ENCODE measurements at places on chromosomes 6 and 20.

GRCh38 chr6:21181866-21182265, 411.7 kb upstream of the SOX4 start:
- no peak for DNase-seq

GRCh38 chr20:21936261-21936660, 230.8 kb downstream of the PAX1 start:
- DNase-seq, result no peak

DNA sequence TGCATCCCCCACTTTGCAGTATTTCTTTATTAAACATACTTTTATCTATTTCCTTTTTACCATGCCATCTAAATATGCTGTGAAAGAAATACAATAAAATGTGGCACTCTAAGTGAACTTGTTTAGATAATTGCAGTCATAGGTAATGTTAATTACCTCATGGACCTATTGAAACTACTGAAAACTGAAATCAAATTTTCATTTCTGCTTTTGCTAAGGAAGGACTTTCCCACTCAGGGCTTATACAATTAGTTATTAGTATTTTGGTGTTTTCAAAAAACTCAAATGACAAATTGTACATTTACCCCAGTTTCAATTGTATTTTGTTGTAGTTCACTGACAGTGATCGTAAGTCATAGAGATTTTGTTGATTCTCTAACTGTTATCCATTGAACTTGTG, 88.4 kb downstream of the ID4 start:
- no peak for DNase-seq

GRCh38 chr6:143581835-143582480, 70.4 kb upstream of the FUCA2 start:
- no peak for DNase-seq

DNA sequence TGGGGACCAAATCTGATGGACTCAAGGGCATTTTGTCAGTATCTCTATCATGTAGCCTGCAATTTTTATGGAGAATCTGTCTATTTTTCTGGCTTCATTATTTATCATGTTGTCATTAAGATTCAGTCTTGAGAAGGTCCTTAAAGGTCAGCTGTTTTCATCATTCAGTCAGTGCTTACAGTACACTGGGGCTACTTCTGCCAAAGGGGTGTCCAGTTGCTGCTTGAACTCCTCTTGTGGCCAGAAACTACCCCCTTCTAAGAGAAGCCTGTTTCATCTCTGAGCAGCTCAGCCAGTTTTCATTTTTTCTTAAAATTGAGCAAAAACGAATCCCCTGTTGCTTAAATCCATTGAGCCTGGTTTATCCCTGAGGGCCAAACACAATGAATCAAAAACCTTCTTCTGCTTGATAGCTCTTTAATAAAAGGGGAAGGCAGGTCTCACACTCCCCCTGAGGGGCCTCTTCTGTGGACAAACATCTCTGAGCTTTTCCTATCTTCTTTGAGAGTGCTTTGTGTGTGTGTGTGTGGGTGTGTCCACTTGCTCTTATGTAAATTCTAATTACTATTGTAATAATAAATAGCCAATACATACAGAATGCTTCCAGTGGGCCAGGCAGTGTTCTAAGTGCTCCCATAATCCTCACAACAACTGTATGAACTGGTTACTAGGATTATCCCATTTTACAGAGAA, 172.2 kb downstream of the PLCB1 start:
- no peak for DNase-seq

- no peak for DNase-seq
Observed at GRCh38 chr20:39534846-39535245, 572.7 kb downstream of the DHX35 start.

GRCh38 chr6:14673201-14673600, 555.6 kb downstream of the CD83 start:
- no peak for DNase-seq

DNA sequence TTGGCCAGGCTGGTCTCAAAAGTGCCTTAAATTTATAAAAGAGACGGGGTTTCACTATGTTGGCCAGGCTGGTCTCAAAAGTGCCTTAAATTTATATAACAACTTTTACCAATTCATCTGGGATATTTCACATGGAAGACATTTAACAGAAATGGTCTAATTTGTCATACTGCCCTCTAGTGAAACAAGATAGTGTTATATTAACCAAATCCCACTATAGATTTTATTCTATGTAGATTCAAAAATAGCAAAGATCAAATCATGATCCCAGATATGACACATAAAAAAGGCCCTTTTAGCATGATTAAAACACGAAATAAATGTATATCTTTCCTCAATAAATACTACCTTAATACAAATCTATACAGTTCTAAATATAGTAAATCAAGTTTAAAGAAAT, 102.8 kb upstream of the TFAP2D start:
- no peak for DNase-seq

GRCh38 chr20:43238266-43238665, 48.6 kb upstream of the PTPRT start:
- DNase-seq, result no peak

DNA sequence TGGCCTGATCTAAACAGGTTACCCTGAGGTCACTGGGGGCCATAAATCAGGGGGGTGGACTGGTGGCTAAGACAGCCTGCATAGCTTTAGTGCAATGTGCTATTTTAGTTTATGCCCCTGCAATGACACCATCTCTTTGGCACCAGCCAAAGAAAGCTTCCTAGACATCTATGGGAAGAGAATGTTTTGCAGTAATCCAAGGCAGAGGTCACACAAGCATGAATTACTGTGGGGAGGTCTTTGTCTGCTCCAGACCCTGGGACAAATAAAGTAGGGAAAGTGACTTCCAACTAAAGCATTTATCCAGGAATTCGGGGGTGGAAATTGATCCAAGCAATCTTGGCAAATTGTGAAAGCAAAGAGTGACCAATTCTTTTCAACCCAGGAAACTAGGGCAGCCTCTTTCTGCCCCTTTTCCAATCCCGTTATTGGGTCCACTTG, 5.3 kb downstream of the RIPOR2 start:
- DNase-seq, result no peak

GRCh38 chr6:4613795-4614194, 162.4 kb upstream of the CDYL start:
- DNase-seq, result no peak

DNA sequence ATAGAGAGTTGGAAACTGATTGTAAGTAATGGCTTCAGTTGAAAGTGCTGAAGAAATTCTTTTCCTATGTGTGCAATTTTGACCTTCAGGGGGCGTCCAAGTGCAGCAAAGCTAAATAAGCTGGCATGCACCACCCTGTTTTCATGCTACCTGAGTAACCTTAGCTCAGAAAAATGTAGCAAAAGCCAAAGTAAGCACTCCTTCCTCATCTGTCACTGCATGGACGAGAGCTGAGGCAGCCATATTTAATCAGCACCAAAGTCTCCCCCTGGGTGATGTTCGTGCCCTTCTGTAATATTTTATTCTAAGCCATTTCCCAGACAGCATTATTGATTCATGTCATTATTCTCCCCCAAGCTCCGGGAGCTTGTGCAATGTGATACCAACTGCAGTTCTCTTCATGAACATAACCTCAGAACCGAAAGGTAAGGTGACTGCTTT, 123.1 kb downstream of the RPS12 start:
- DNase-seq, result no peak

DNA sequence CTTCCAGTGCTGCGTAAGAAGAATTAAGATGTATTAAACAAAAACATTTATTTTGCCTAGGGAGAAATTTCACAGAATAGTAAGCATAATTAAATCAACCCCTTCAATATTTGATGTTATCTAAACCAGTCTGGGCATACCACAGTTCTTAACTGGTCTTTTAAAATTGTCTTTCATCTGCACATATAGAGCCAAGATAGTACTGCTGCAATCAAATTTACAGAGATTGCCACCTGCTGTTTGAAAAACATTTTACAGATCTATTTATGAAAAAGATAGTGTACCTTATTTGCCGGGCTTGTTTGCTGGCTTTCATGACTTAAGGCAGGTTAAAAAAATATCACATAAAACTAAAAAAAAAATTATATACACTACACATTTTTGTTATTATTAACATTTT, 323.2 kb downstream of the ADGRB3 start:
- peak; percentile 17 for DNase-seq

- DNase-seq, result no peak
Observed at GRCh38 chr6:161033667-161034066, 42.1 kb downstream of the MAP3K4 start.

DNA sequence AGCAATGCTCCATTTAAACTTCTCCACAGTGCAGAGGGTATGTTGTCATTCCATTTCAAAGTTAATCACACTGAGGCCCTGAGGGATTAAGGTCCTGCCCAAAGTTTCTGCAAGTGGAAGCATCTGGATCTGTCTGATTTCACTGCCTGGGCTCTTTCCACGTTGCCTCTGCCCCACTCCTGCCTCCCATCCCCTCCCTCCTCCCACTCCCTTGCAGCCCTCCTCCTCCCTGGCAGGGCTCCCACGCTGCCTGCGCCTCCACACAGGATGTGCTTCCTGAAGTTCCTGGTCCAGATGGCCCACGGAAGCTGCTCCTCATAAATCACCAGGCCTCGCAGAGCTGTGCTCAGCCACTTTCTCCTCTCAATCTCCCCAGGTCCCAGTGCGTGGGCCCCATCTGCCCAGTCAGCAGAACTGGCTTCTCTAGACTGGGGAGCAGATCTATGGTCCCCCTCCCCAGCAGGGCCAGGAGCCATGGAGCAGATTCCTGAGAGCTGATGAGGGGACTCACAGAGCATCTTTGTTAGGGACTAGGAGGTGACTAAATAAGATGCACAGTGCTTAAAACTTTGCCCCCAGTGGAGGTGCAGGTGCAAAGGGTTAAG, 65.4 kb upstream of the MAFB start:
- DNase-seq, result peak; percentile 13

- no peak for DNase-seq
Observed at GRCh38 chr20:15710636-15711035, 862.6 kb downstream of the KIF16B start.

DNA sequence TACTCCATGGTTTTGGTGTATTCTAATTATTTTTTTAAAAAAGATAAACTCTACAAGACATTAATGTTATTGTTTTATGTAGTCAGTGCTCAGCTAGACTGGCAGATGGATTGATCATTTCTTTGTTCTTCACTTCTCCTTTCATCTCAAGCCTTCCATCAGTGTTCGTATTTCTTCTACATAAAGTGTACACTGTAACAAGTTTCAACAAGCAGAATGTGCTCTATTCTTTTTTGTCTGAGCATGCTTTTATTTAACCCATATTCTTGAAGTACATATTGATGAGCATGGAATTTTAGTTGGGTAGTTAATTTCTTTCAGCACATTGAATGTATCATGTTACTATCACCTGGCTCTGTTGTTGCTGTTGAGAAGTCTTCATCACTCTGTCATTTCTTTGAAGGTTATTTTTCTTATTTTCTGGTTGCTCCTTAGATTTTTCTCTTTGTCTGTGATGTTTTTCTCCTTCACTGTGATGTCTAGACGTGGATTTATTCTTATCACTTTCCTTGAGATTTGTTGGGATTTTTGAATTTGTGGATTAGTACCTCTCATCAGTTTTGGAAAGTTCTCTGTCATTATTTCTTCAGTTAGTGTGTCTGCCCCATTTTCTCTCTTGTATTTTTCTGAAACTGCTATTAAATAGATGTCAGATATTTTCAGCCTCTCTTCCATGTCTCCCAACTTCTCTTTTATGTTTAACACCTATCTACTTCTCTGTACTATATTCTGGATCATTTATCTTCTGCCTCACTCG, 48.5 kb downstream of the TGM2 start:
- DNase-seq, result no peak

- no peak for DNase-seq
Observed at GRCh38 chr6:119643876-119644275, 294.3 kb upstream of the MAN1A1 start.

DNA sequence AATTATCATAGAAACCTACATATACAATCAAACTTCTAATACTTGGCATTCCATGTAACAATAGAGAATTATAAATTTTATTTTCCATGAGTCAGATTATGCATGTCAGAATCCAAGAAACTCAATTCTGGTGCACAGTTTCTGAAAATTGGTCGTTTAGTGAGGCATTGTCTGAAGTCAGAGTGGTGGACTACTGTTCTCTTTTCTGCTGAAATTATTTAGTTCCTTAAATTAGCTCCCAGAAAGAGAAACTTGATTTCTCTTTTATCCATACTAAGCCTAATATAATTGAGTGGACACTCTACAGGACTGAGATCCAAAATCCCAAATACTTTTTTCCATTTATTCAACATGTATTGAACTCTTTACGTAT, 265.5 kb downstream of the ALDH8A1 start:
- no peak for DNase-seq

GRCh38 chr6:135555550-135555949, 58.0 kb upstream of the AHI1 start:
- no peak for DNase-seq

DNA sequence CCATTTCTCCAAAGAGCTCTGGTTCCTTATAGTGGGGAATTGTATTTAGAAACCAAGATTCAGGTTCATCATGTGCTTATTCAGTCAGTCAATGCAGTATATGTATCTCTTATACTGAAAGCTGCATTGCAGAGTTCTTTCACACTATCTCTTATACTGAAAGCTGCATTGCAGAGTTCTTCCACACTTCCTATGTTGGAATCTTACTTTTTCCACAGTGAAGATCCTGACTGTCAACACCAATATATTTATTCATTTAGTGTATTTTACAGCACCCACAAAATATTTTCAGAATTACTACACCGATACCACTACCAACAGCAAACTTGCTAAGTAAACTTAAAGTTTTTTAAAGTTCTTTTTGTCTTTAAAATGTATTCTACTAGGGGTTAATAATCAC, 349.3 kb upstream of the MMS22L start:
- no peak for DNase-seq

GRCh38 chr6:22807818-22808217, 238.5 kb downstream of the HDGFL1 start:
- no peak for DNase-seq

- DNase-seq, result no peak
Observed at GRCh38 chr20:7924692-7925091, 15.6 kb downstream of the HAO1 start.

DNA sequence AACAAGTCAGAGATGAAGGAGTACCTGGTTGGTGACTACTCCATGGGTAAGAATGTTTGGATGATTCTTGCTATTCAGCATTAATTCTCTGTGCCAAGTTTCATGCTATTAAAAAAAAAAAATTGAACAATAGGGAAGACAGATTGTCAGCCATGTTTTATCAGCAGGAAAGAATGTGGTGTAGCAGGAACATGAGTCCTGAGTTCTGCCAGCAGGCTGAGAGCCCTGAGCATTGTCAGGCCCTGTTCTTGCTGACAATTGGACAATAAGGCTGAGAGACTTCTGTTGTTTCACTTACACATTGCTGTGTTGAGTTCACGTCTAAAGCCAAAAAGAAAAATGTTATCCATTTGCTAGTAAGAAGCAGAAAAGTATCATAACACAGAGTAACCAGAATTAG, 70.4 kb upstream of the SMIM28 start:
- DNase-seq, result no peak

DNA sequence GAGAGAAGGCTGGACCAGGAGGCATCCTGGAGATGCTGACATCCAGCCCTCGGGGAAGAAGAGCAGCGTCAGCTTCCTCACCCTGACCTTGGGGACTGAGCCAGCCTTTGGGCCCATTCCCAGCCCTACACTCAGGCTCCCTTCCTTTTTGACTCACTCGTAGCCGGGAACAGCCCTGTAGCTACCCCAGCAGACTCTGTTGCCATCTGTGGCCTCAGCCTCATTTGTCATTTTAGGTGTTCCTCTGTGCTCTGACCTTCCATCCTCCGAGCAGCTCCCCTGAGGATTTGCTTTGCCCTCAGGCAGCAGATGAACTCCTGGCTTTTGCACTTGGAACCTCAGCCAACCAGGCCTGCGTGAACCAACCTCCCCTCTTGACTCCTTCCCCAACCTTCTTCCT, 67.5 kb downstream of the ELOVL2 start:
- no peak for DNase-seq

- no peak for DNase-seq
Observed at GRCh38 chr6:168139121-168139520, 60.1 kb upstream of the FRMD1 start.

GRCh38 chr6:20687494-20687893, 153.2 kb downstream of the CDKAL1 start:
- no peak for DNase-seq

Measured in NCI-H1694 treated with DMSO at 0.1 percent for 48 hours (cell line).